ENCODE measurements at places on chromosomes 1 and 21. TPM values are rescaled to one million over a fixed set of nuclear protein-coding genes. Genes with fewer than 3 reads are reported as not detected.

GRCh38 chr1:243572940-243573339 is 277.1 kb downstream of the AKT3 start:
- H3K27me3 ChIP-seq, result no peaks in the 10 kb centered on the region
- H3K27ac ChIP-seq, result no peak overlapping the region
- no peak for DNase-seq
- H3K4me3 ChIP-seq, result no peak overlapping the region
- peaks cover 40% of the 10 kb centered on the region for H3K4me1 ChIP-seq

DNA sequence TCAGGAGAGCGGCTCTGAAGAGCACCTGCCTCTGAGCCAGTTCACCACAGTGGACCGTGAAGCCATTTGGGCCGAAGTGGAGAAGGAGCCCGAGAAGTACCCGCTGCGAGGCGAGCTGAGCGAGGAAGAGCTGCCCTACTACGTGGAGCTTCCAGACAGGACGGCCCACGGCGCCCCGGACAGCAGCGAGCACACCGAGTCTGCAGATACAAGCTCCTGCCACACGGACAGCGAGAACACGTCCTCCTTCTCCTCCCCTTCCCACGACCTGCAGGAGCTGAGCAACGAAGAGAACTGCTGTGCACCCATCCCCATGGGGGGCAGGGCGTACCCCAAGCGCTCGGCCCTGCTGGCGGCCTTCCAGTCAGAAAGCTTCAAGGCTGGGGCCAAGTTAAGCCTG is 74.9 kb upstream of the MORC3 start:
- no peaks in the 10 kb centered on the region for H3K27me3 ChIP-seq
- peaks cover 11% of the 10 kb centered on the region for H3K36me3 ChIP-seq
- H3K4me1 ChIP-seq, result peaks cover 23% of the 10 kb centered on the region

DNA sequence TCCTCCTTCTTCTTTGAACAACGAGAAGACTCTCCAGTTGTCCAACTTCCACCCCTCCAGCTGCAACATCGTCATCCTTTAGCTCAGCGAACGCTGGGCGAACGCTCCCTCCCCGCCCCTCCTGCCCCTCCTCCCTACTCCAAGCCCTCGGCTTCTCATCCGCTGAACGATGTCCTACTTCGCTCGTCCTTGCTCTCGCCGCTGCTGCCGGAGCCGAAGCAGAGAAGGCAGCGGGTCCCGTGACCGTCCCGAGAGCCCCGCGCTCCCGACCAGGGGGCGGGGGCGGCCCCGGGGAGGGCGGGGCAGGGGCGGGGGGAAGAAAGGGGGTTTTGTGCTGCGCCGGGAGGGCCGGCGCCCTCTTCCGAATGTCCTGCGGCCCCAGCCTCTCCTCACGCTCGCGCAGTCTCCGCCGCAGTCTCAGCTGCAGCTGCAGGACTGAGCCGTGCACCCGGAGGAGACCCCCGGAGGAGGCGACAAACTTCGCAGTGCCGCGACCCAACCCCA is at the start of gene BCAN:
BCAN (plus strand) TSS at position 357 of the 504 bp plus-strand sequence. CDS start 3,938 bp downstream, outside the sequence.
- H3K27ac ChIP-seq, result no peak within 1 kb of the TSS
- H3K4me3 ChIP-seq, result no peak within 1 kb of the TSS
- no peak for DNase-seq
- H3K27me3 ChIP-seq, result peaks cover 68% of the 10 kb centered on the region
- H3K4me1 ChIP-seq, result peaks cover 7% of the 10 kb centered on the region

- DNase-seq, result no peak
- H3K4me1 ChIP-seq, result peaks cover 22% of the 10 kb centered on the region
- no peaks in the 10 kb centered on the region for H3K36me3 ChIP-seq
- no peaks in the 10 kb centered on the region for H3K27me3 ChIP-seq
- no peak overlapping the region for H3K27ac ChIP-seq
- no peak overlapping the region for H3K4me3 ChIP-seq
These were observed 177.9 kb upstream of the DUSP10 start for GRCh38 chr1:221919743-221920142.

The BGLAP gene
- total RNA-seq, result not detected

- H3K27ac ChIP-seq, result peak overlapping the region; percentile 42
- H3K4me1 ChIP-seq, result peaks cover 84% of the 10 kb centered on the region
- peak overlapping the region; percentile 10 for H3K4me3 ChIP-seq
- H3K27me3 ChIP-seq, result peaks cover 3% of the 10 kb centered on the region
These were observed 79.4 kb downstream of the CAPZB start for GRCh38 chr1:19405761-19406487.

DNA sequence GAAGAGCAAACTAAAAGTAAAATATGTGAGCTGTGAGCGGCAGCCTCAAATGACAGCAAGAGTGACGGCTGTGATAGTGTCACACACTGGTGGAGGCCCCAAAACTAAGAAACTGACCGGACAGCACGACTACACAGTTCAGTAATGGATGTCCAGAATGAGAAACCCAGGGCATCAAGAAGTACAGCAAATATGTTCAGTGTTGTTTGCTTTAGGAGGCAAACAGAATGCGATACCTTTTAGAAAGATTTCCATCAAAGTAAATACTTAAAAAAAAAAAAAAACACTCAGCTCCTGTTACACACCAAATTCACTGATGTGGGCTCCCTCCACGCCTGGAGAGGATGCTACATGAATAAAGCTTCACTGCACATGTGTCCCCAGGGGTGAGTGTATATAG is 1.1 kb upstream of the PKP1 start:
- peaks cover 6% of the 10 kb centered on the region for H3K4me1 ChIP-seq
- no peak overlapping the region for H3K4me3 ChIP-seq
- no peak overlapping the region for H3K27ac ChIP-seq
- DNase-seq, result no peak

DNA sequence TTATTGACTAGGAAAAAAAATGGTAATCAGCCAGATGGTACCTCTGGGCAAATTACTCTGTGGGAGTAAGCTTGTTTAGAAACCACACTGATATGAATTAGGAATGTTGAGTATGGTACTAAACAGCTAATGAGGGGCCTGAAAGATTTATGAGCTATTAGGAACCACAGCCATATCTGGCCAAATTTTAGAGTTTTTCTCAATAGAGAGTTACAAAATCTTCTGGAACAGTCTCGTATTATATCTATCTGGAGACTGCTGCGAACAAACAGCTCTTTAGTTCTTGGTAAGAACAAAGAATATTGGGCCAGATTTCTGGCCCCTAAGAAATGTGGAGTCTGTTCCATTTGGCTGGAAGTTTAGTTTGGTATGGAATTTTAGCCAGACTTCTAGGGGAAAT is 4.9 kb upstream of the PODN start:
- H3K4me3 ChIP-seq, result no peak overlapping the region
- no peak overlapping the region for H3K27ac ChIP-seq
- peaks cover 1% of the 10 kb centered on the region for H3K27me3 ChIP-seq
- no peak for DNase-seq

- peaks cover 17% of the 10 kb centered on the region for H3K4me1 ChIP-seq
- H3K4me3 ChIP-seq, result no peak overlapping the region
- 0 out of 2 replicates have a peak, but pooled peaks cover 6% of the 10 kb centered on the region for H3K36me3 ChIP-seq
- H3K27me3 ChIP-seq, result peaks cover 12% of the 10 kb centered on the region
- no peak for DNase-seq
These were observed 73.8 kb upstream of the ATP5PO start for GRCh38 chr21:33989440-33989839.

GRCh38 chr21:44706026-44706705 is 5.2 kb downstream of the TSPEAR start:
- peaks cover 11% of the 10 kb centered on the region for H3K4me1 ChIP-seq
- H3K27me3 ChIP-seq, result peaks cover 53% of the 10 kb centered on the region
- no peaks in the 10 kb centered on the region for H3K36me3 ChIP-seq
- H3K4me3 ChIP-seq, result no peak overlapping the region
- no peak for DNase-seq

DNA sequence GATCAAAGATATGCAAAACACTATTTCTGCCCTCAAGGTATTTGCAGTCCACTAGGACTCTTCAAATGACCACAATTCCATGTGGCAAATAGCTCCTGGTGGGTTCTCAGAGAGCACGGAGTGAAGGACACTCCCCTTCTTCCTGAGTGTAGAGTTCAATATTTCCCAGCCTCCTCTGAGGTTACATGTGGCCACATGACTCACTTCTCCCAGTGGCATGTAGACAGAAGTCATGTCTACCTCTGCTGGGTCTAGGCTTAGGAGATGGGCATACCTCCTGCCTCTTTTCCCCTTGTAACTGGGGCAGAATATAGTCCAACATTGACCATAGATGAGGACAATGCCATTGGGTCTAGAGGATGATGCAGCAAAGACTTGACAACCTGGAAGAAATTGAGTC is 191.4 kb downstream of the MIS18A start:
- no peak overlapping the region for H3K27ac ChIP-seq
- DNase-seq, result no peak
- H3K36me3 ChIP-seq, result no peaks in the 10 kb centered on the region
- H3K4me3 ChIP-seq, result no peak overlapping the region
- no peaks in the 10 kb centered on the region for H3K4me1 ChIP-seq

- H3K4me3 ChIP-seq, result peak overlapping the region; percentile 91
- H3K27ac ChIP-seq, result no peak overlapping the region
- DNase-seq, result no peak
These were observed 941 bp upstream of the ROR1 start for GRCh38 chr1:63772876-63773275.

GRCh38 chr1:116310180-116310579 is 62.9 kb upstream of the ATP1A1 start:
- no peak overlapping the region for H3K4me3 ChIP-seq
- no peaks in the 10 kb centered on the region for H3K4me1 ChIP-seq
- peaks cover 7% of the 10 kb centered on the region for H3K27me3 ChIP-seq
- DNase-seq, result no peak

DNA sequence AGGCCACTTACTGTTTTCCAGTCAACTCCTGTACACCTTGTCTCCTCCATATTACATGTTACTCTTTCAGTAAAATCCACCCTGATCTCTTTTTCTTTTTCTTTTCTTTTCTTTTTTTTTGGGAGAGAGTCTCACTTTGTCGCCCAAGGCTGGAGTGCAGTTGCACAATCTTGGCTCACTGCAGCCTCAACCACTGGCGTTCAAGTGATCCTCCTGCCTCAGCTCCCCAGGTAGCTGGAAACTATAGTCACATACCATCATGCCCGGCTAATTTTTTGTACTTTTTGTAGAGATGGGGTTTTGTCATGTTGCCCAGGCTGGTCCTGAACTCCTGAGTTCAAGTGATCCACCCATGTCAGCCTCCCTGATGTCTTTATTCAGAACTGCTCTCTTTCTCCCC is 57.8 kb downstream of the CYYR1 start:
- H3K36me3 ChIP-seq, result no peaks in the 10 kb centered on the region
- H3K27ac ChIP-seq, result no peak overlapping the region
- DNase-seq, result no peak
- H3K4me3 ChIP-seq, result no peak overlapping the region

The UBASH3A gene
- not detected for total RNA-seq

- H3K4me3 ChIP-seq, result no peak overlapping the region
- peak; percentile 32 for DNase-seq
- peaks cover 4% of the 10 kb centered on the region for H3K27me3 ChIP-seq
- H3K36me3 ChIP-seq, result no peaks in the 10 kb centered on the region
- no peaks in the 10 kb centered on the region for H3K4me1 ChIP-seq
These were observed 20.5 kb downstream of the MX1 start for GRCh38 chr21:41446586-41446985.

DNA sequence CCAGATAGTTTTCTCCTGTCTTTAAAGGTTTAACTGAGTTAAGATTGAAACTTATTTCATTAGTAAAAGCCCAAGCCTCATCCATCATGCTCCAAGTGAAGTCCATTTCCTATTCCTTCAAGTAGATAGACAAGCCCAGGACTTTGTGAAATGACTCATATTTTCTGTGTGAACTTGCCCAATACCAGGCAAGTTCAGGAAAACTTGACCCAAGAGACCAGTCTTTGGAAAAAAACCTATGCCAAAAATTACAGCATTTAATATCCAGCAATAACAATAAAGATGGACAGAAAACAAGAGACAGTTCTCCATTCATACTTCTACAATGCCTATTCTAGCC is 405 bp upstream of the RAB29 start:
- peaks cover 34% of the 10 kb centered on the region for H3K4me1 ChIP-seq
- peak overlapping the region; percentile 79 for H3K27ac ChIP-seq
- peaks cover under 1% of the 10 kb centered on the region for H3K36me3 ChIP-seq
- peak; percentile 22 for DNase-seq
- peaks cover 4% of the 10 kb centered on the region for H3K27me3 ChIP-seq

The EXO1 gene
- 7.9 TPM for total RNA-seq

The ATP6V1G3 gene
- total RNA-seq, result 0.89 TPM

The MRPS21 gene
- total RNA-seq, result 85.4 TPM

DNA sequence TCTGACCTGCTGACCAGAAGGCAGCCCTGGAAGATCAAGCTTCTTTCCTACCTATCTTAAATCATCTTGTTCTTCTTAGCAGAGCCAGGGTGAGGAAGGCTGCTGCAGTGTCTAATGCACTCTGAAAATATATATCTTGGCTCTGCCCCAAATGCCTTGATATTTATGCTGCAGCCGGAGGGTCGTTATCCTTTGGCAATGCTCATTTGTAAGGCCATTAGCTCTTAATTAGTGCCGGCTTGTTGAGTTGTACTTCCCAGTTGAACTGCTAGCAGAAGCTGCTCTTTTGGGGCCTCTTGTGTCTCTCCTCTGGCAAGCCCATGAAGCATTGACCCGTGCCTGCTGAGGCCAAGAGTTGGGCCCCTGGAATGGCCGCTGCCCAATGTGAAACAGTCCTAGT is 4.2 kb upstream of the GNL2 start:
- DNase-seq, result no peak
- H3K4me1 ChIP-seq, result peaks cover 16% of the 10 kb centered on the region
- peaks cover 8% of the 10 kb centered on the region for H3K36me3 ChIP-seq
- peaks cover 32% of the 10 kb centered on the region for H3K27me3 ChIP-seq

DNA sequence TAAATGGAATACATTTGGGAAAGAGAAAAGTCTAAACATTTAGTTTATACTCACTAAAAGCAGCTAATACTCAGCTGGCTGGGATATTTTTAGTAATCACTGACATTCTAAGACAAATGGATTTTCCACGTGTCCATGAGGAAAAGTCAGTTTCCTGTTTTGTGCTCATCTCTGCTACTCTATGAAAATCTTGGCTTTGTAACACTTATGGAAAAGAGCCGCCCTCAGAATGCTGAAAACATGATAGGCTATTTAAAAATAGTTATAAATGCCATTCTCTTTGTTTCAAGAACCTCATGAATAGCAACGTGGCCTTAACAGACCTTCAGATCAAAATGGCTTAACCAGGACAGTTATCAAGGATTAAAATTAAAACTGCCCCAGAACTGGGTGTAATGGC is 29.9 kb downstream of the MRAP start:
- H3K27ac ChIP-seq, result peak overlapping the region; percentile 56
- H3K36me3 ChIP-seq, result peaks cover 67% of the 10 kb centered on the region
- no peak overlapping the region for H3K4me3 ChIP-seq

GRCh38 chr1:87291107-87291506 is 37.6 kb upstream of the LMO4 start:
- H3K27ac ChIP-seq, result peak overlapping the region; percentile 43
- H3K36me3 ChIP-seq, result no peaks in the 10 kb centered on the region
- no peak overlapping the region for H3K4me3 ChIP-seq
- peaks cover 7% of the 10 kb centered on the region for H3K27me3 ChIP-seq

DNA sequence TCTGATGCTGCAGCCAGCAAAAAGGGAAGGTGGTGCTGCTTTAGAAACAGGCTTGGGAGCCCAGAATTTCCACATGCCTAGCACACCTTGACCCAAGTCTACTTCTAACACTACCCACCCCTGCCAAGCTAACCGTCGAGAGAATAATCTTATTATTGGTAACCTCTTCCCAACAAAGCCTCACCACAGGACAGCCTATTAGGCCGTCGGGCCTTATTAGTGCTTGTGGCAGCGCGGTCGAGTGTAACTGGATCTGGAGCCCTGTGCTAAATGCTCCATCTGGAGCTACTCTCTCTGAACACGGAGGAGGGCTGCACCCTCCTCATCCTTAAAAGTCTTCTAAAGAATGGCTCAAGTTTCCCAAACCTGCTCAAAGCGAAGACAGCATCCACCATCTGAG is 165.5 kb upstream of the NFIA start:
- H3K27me3 ChIP-seq, result peaks cover 6% of the 10 kb centered on the region
- no peaks in the 10 kb centered on the region for H3K4me1 ChIP-seq
- H3K4me3 ChIP-seq, result no peak overlapping the region
- no peak for DNase-seq
